ENCODE measurements at places on chromosomes 5 and 9. TPM values are rescaled to one million over a fixed set of nuclear protein-coding genes. Genes with fewer than 3 reads are reported as not detected.

DNA sequence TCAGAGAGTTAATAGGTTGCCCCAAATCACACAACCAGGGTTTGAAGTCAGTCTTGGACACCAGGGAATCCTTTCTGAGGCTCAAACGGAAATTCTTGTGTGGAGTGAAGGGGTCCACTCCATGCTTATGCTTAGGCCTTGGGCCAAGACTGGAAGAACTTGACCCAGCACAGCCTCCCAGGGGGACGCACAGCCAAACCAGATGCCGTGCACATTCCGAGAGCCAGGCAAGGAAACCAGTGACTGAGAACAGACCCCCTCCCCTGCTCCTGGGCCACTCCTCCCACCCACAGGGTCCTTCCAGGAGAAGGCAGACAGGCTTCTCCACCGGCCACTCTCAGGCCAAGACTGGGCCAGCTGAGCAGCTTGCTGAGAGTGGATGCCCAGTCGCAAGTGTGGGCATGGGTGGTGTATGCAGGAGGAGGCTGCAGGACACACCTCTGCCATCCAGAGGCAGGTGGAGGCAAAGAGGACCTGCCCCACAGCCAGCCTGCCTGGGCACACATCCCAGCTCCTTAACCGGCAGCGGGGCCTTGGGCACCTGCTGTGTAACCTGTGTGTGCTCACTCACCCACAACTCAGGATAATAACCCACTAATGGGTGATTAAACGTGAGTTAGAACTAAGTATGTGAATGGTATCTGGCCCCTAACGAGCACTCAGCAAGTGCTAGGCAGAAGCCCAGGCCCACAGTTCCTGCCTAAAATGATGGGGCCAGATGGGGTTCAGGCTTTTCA is 38.0 kb downstream of the NIPAL4 start:
- H3K4me1 ChIP-seq, result no peaks in the 10 kb centered on the region
- peaks cover 23% of the 10 kb centered on the region for H3K36me3 ChIP-seq
- DNase-seq, result no peak
- H3K4me3 ChIP-seq, result no peak overlapping the region
- no peak overlapping the region for H3K27ac ChIP-seq

DNA sequence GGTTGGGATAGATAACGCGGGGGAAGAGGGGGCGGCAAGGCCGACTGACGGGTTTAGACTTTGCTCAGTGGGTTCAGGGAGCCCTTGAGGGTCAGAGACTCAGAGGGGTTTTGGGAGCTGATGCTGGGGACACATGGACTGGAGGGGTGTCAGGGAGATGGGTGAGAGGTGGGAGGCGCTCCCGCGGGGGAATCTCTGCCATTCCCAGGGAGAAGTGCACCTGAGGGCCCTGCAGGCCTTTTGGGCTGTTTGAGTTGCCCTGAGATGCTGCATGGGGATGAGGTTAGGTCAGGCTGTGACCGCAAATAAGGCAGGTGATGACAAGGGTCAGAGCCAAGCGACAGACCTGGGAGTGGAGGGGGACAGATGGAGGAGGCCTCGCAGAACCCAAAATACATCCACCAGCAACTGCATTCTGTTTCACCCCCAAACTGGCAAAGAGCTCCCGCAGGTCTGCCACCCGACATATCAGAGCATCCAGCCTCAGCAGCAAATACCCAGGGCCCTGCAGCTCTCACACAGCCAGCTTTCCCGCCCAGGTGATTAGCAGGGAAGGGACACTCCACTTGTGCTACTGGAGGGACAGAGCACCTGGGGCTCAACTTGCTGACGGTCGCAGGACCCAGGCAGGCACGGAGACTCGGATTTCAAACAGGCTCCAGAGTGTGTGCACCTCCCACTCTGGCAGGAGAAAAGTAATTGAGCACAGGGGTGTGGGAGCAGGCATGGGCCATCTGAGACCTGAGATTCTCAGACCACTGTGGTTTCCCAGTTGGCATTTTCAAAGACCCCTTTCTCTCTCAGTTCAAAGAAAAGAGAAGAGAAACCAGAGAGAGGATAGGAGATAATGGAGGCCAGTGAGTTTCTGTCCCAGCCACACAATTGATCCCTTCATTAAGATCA is 26.4 kb downstream of the TMOD1 start:
- no peak for DNase-seq
- H3K27me3 ChIP-seq, result no peaks in the 10 kb centered on the region
- H3K36me3 ChIP-seq, result no peaks in the 10 kb centered on the region

DNA sequence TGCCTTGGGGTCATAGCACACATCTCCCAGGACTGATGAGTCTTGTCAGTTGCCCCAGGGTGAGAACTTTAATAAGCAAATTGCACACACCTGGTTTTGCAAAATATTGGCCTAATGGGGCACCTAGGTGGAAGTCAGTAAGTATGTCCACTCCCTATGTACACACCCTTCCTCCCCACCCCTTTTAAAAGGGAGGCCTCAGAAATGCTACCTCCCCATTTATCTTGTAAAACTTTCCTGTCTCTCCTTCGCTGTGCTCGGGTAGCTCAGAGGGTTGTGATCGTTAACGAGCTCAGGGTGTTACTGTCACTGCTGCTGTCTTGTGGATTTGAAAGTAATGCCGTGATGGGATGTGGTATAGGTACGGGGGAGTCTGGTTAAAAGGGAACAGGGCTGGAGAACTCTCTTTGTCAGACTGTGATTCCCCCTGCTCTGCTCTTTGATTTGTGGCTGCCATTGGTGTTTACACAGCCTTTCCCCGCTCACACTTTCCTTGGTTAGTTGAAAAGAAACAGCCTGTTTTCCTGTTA is 26.2 kb downstream of the ZNF462 start:
- H3K4me1 ChIP-seq, result no peaks in the 10 kb centered on the region
- no peak overlapping the region for H3K4me3 ChIP-seq
- H3K27ac ChIP-seq, result no peak overlapping the region

GRCh38 chr5:143671021-143671420 is 140.9 kb upstream of the HMHB1 start:
- no peak overlapping the region for H3K4me3 ChIP-seq
- DNase-seq, result no peak
- no peak overlapping the region for H3K27ac ChIP-seq
- peaks cover 6% of the 10 kb centered on the region for H3K27me3 ChIP-seq
- no peaks in the 10 kb centered on the region for H3K4me1 ChIP-seq

CNTNAP3B gene
- total RNA-seq, result not detected

PROB1 gene
- 3.2 TPM for total RNA-seq

GRCh38 chr5:180090098-180090768 is 18.7 kb upstream of the RNF130 start:
- peak overlapping the region; percentile 74 for H3K4me3 ChIP-seq
- H3K27ac ChIP-seq, result peak overlapping the region; percentile 67
- H3K4me1 ChIP-seq, result peaks cover 24% of the 10 kb centered on the region

KLHL3 gene
- 6.8 TPM for total RNA-seq

- H3K27me3 ChIP-seq, result no peaks in the 10 kb centered on the region
- peaks cover 14% of the 10 kb centered on the region for H3K36me3 ChIP-seq
- DNase-seq, result no peak
- peaks cover 74% of the 10 kb centered on the region for H3K4me1 ChIP-seq
- no peak overlapping the region for H3K4me3 ChIP-seq
Measured at GRCh38 chr9:128096616-128097536, 28.8 kb downstream of the SLC25A25 start.

NMUR2 gene
- not detected for total RNA-seq

GRCh38 chr9:135098400-135099105 is 11.1 kb downstream of the OLFM1 start:
- no peak overlapping the region for H3K4me3 ChIP-seq
- no peaks in the 10 kb centered on the region for H3K36me3 ChIP-seq
- H3K27me3 ChIP-seq, result peaks cover 32% of the 10 kb centered on the region
- DNase-seq, result peak; percentile 46
- H3K27ac ChIP-seq, result no peak overlapping the region

DNA sequence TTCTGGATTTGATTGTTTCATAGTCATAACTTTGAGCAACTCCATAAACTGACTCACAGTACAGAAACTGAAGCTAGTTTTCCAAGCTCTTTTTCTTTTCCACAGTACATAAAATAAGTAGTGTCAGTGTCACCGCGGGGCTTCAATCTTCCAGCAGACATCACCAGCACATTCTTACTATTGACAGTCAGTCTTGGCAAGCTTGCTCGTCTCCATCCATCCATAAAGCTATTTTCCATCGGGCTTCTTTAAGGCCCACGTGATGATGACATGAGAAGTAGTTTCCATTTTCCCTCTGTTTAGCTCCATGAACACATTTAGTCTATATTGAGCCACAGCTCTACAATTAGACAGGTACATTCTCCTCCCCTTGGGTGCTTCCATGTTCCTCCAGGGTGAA is 443.4 kb downstream of the KDM4C start:
- peaks cover 2% of the 10 kb centered on the region for H3K4me1 ChIP-seq
- no peaks in the 10 kb centered on the region for H3K36me3 ChIP-seq
- H3K4me3 ChIP-seq, result no peak overlapping the region
- H3K27ac ChIP-seq, result no peak overlapping the region
- DNase-seq, result no peak

PCDHB12 gene
- total RNA-seq, result not detected

CCDC187 gene
- total RNA-seq, result not detected

VLDLR gene
- 12.7 TPM for total RNA-seq

DNA sequence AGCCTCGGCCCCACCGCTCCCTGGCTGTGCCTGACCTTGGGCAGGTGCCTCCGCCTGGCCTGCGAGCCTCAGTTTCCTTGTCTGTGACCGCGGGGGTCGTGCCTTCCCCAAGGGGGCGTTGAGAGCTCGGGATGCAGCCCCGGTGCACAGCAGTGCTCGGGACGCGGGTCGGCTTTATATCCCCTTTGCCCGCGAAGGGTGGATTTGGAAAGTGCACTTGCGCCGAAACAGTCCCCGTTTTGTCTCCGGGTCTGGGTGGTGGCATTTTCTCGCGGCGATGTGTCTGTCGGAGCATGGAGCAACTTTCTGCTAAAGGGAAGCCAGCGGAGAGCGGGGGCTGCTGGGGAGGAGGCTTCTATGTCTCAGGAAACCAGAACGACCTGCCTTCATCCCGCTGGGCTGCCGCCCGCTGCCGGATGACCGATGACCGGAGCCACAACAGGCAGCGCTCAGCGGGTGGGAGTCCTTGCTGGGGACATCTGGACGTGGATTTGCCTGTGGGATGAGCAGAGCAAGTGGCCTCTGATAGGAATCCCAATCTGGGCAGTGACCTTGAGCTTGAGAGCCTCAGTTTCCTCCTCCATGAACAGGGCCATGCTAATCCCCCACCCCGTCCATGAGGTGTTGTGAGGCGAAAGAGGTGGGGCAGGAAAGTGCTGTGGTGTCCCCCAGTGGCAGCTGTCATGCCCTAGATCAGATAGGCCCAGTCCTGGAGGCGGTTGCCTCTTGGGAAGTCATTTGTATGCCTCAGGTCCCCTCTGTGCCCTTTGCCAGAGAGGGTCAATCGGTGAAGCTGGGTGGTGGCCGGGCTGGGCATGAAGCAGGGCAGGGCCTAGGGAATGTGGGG is 651 bp downstream of the HRH2 start:
- peaks cover 27% of the 10 kb centered on the region for H3K36me3 ChIP-seq
- DNase-seq, result peak; percentile 59
- peak overlapping the region; percentile 73 for H3K27ac ChIP-seq
- peaks cover 75% of the 10 kb centered on the region for H3K4me1 ChIP-seq

GRCh38 chr5:169576181-169576598 is 7.4 kb upstream of the SPDL1 start:
- H3K27ac ChIP-seq, result no peak overlapping the region
- H3K4me3 ChIP-seq, result no peak overlapping the region
- DNase-seq, result no peak
- no peaks in the 10 kb centered on the region for H3K36me3 ChIP-seq

DNA sequence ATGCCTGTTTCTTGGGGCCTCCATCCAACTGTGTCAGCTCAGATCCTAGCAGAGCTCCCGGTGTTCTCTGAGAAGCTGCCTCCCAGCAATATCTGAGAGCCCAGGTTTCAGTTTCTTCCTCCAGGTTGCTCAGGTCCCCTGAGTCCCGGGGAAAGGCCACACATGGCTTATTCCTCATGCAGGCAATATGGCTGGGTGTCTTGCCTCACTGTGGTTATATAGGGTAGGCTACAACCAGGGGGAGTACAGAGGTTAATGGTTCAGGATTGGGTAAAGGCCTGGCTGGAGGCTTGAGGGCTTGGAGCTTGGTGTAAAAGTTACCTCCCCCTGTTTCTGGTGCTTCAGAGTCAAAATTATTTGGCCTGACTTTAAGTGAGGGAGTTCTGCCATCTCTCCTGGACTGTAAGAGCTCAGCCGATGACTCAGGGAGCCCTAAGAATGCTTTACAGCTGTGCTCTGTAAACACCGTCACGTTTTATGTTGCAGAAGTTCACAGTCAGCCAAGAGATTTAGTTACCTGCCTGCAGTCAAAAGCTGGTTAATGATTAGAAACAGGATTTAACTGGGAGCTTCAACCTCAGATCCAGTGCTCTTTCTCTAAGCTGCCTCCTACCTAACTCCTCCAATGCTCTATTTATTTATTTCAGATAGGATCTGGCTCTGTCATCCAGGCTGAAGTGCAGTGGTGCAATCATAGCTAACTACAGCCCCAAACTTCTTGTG is 24.3 kb upstream of the UBAP2 start:
- H3K36me3 ChIP-seq, result no peaks in the 10 kb centered on the region
- H3K4me1 ChIP-seq, result no peaks in the 10 kb centered on the region
- no peaks in the 10 kb centered on the region for H3K27me3 ChIP-seq
- no peak for DNase-seq
- H3K27ac ChIP-seq, result no peak overlapping the region

FAM151B gene
- total RNA-seq, result 0.75 TPM

BHMT gene
- total RNA-seq, result not detected

DNA sequence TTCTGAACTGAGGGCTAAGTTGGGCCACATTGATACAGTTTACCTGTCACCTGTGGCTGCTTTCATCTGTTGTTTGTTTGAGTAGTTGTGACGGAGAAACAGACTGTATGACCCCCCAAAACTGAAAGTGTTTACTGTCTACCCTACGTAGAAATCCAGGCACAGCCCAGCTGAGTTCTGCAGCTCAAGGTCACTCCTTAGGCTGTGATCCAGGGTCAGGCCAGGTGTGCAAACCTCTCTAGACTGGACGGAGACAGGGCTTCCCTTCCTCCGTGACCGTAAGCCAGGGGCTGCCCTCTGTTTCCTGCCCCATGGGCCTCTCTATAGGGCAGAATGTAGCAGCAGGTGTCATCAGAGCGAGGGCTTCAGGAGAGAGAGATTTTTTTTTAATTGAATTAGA is 207.9 kb upstream of the OTULINL start:
- H3K4me1 ChIP-seq, result no peaks in the 10 kb centered on the region
- no peak for DNase-seq
- no peaks in the 10 kb centered on the region for H3K36me3 ChIP-seq
- no peak overlapping the region for H3K27ac ChIP-seq
- no peak overlapping the region for H3K4me3 ChIP-seq
- H3K27me3 ChIP-seq, result no peaks in the 10 kb centered on the region

DNA sequence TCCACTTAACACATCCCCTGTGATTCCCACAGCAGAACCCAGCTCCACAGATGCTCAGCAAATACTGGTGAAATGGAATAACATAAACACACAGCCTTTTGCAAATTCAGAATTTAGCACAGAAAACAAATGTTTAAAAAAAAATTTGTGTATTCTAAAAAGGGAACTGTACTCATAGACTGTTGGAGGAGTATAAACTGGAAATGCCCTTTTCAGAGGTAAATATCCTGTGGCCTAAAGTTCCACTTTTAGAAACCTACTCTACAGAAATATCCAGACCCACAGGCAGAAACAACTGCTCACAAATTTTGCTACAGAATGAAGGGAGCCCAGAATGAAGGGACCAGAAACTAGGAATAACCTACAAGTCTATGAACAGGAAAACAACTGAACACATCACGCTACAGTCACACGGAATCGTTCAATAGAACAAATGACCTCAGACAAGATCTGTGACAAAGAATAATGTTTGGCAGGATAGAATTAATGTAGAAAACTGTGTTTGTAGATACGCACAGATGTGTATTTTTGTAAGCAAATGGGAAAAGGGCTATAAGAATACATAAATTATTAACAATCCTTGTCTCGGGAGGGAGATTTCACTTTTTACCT is 78.5 kb downstream of the SHB start:
- H3K36me3 ChIP-seq, result no peaks in the 10 kb centered on the region
- no peak overlapping the region for H3K4me3 ChIP-seq
- peaks cover 7% of the 10 kb centered on the region for H3K27me3 ChIP-seq

All from activated CD4-positive, alpha-beta T cell treated with anti-CD3 and anti-CD28 coated beads for 36 hours (primary cell).